ENCODE measurements at places on chromosomes 4 and X. TPM values are rescaled to one million over a fixed set of nuclear protein-coding genes. Genes with fewer than 3 reads are reported as not detected.

- DNase-seq: no peak
Measured at GRCh38 chrX:111191598-111191997, 78.7 kb downstream of the CAPN6 start.

- DNase-seq: no peak
Measured at GRCh38 chr4:17578482-17578891, 1.5 kb downstream of the LAP3 start.

DNA sequence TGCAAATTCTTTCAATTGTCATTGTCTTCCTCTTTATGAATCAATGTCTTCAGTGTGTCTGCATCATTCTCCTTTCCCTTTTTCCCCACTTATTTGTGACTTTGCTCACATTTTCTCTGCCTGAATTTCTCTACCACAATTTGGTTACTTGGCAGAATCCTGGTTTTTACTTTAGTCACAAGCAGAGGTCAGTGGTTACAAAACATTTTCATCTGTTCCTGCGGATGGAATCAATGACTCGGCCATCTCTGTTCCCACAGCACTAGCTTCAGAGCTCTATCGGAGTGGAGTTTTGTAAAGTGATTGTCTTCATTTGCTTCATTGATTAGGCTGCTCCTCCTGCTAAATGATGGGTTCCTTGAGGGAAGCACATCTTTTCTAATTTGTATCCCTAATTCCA lies 501.3 kb upstream of the AADAT start:
- DNase-seq: no peak

DNA sequence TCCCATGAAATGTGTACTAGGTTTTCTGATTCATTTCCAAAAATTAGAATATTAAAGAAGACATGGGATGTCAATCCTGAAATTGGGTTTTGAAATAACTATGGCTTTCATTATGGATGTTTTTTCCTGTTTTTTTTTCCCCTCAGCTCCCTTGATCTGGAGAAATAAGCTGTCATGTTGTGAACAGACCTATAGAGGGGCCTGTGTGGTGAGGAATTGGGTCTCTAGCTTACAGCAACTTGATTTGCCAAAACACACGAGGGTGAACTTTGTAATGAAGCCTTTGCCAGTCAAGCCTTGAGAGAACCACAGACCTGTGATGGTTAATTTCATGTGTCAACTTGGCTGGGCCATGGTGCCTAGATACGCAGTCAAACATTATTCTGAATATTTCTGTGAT lies 2413.6 kb downstream of the PCDH7 start:
- DNase-seq: no peak

DNA sequence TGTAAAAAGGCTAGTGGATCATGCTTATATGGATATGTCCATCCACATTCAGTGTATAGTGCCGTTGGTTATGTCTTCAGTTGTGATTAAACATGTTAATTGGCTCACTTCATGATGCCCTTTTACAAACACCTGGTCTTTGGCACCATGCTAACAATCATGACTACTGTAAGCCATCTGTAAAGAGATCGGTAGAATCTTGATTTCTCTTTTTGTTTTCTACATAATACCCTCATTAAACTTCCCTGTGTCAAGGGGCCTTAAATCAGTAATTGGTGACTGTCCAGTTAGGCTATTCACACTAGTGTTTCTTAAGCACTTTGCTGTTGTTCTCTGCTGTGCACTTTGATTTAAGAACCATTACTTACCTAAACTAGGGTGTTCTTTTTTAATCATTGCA lies 475.2 kb downstream of the RPA4 start:
- no peak for DNase-seq

- peak; percentile 68 for DNase-seq
Measured at GRCh38 chr4:118969359-118969758, 80.7 kb downstream of the SYNPO2 start.

DNA sequence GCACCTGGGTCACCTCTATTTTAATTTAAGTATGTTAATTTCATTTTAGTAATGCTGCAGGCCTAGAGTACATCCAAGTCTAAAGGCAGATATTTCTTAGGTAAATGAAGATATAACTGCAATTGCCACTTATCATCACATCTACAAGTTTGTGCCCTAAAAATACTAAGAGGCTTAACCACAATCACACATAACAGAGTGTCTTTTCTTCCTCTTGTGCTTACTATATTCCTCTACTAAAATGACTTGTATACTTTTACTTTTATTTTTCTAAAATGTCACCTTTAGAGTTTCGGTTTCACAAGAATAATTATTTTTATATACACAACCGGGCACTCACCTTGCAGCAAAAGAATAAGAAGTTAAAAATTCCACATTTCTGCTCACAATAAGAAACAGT lies 77.9 kb downstream of the EFHC2 start:
- DNase-seq: no peak

DNA sequence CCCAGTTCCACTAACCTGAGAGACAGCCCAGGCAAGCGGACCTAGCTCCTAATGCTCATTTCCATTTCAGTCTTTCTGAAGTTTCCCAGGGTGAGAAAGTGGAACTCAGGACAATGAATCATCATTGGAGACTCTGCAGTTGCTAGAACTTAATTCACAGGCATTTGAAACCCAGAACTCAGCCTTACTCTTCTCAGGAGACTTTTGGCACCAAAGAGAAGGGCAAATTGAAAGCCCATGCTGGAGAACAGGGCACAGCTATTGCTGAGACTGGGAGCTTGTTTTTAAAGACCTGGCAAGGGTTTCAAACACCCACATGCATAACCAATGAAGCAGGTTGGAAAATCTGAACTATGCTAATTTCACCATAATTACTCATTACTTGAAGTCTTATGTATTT lies 36.0 kb downstream of the BST1 start:
- no peak for DNase-seq

- peak; percentile 75 for DNase-seq
Measured at GRCh38 chrX:68693481-68694434, 46.3 kb downstream of the STARD8 start.

GRCh38 chrX:41337140-41337539 lies 3.2 kb downstream of the DDX3X start:
- DNase-seq: no peak

- DNase-seq: no peak
Measured at GRCh38 chr4:2942532-2943363, 20.5 kb downstream of the NOP14 start.

TMSB15C gene
- polyA plus RNA-seq: 0.28 TPM

MTNR1A gene
- not detected for polyA plus RNA-seq

UCP1 gene
- not detected for polyA plus RNA-seq

ESX1 gene
- polyA plus RNA-seq: not detected

CACNA1F gene
- polyA plus RNA-seq: 0.15 TPM

BEX5 gene
- 42.4 TPM for polyA plus RNA-seq

MAGEB6 gene
- not detected for polyA plus RNA-seq

CNKSR2 gene
- polyA plus RNA-seq: 0.06 TPM

SMR3B gene
- polyA plus RNA-seq: not detected

PLS3 gene
- 97.4 TPM for polyA plus RNA-seq

Measured in kidney (tissue), 22 donors.